Stimulated activated CD4-positive, alpha-beta T cell treated with anti-CD3 and anti-CD28 coated beads, Interleukin-12 subunit alpha, Interleukin-12 subunit beta, amount 100 ng/mL, for 48 hours (primary cell): ENCODE measurements at places on chromosomes 7 and 10.

DNA sequence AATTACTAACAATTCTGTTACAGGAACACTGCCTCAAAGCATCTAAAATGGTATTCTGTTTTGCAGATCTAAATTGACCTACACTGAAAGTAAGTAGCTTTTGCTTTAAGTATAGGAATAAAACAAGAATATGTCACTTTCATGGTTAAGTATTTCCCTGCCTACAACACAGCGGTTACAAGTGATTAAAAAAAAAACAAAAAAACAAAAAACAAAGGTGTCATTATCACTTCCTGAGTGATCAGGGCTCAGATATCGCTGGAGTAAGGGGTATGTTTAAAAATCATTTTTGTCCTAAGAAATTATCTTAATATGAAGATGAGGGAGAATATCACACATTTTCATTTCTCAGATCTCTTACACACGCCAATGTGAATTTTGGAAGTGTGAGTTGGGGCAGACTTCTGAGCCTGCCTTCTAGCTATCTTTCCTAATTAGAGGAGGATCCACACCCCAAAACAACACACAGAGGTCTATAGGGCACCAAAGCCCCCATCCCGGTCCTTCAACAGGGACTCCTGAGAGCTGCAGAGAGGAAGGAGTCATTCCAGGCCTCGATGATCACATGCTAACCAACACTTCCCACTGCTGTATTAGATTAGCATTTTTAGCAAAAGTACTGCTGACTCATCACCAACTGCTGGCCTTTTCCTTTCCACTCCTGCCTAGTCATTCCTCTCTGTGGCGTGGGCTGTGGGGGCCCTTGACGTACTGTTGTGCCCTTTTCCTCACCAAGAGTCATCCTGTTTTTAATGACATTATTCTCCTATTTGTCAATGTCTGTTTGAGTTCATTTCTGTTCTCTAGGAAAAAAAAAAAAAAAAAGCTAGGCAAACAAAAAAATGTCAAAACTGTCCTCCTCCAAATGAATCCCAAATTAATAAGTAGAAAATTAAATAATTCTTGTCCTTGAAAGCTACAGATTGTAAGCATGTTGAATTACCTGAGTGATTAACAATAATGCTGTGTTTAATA is 31.2 kb downstream of the PRTFDC1 start:
- peak; percentile 71 for DNase-seq

- no peak for DNase-seq
Observed at GRCh38 chr7:106367018-106367420, 82.2 kb upstream of the NAMPT start.

DNA sequence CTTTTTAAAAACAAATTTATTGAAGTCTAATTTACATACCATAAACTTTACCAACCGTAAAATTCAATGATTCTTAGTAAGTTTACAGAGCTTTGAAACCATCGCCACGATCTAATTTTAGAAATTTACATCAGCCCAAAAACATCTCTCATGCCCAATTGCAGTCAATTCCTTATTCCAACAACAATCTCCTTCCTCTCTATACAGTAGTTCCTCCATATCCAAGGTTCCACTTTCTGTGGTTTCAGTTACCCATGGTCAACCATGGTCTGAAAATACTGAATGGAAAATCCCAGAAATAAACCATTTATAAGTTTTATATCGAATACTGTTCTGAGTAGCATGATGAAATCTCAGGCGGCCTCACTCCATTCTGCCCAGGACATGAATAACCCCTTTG is 183.4 kb upstream of the ADCY1 start:
- DNase-seq: no peak

DNA sequence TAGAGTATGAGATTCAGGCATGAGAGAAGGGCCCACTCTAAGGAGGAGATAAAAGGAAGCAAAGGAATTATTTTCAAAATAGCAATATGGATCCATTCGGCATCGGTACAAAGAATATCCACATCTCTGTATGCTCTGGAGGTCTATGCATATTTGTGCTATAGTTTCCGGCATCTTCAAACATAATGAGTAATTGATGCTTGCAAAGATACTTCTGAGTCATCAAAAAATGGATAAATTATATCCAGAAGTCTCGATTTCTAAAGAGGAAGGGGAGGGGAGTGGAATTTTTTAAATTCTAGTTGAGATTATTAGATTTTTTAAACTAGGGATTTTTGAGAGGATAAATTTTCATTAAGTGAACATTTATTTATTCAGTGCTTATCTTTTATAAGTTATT is 72.9 kb upstream of the KIAA1217 start:
- no peak for DNase-seq

DNA sequence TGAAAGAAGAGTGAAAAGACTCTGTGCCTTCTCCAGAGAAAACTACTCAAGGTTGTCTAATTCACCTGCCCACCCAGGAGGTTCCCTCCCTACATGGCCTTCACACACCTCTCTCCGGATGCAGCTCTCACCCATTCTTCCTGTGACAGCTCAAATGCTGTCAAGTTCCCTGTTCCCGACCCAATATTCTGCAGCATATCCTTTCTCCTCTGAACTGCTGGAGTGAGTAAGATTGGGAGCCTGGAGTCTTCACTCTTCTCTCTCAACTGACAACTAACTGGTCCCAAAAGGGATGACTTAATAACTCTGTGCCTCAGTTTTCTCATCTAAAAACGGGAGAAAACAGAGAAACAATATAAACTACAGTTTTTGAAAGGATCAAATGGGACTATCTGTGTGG is 5.1 kb downstream of the TMEM26 start:
- no peak for DNase-seq

DNA sequence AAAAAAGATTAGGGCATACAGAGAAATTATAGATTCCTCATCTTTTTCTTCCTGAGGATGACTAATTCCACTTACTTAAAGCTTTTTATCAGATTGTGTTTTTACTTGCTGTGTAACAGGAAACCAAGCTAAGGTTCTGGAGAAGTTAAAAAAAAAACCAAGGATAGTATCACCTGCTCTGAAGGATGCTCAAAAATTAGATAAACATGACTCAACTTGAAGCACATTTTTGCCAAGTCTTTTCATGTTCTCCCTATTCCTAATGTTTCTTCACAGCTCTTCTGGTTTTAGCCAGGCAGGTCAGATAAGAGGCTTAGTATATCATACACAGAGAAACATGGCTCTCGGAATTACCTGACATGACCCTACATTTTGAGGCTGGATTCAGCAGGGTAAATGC is 90.3 kb downstream of the CPEB3 start:
- no peak for DNase-seq

- no peak for DNase-seq
Observed at GRCh38 chr7:41996381-41997035, 240.5 kb downstream of the GLI3 start.
